ENCODE measurements at places on chromosomes 6 and 20.

- DNase-seq: no peak
Observed at GRCh38 chr20:61461461-61461860, 209.4 kb downstream of the CDH4 start.

DNA sequence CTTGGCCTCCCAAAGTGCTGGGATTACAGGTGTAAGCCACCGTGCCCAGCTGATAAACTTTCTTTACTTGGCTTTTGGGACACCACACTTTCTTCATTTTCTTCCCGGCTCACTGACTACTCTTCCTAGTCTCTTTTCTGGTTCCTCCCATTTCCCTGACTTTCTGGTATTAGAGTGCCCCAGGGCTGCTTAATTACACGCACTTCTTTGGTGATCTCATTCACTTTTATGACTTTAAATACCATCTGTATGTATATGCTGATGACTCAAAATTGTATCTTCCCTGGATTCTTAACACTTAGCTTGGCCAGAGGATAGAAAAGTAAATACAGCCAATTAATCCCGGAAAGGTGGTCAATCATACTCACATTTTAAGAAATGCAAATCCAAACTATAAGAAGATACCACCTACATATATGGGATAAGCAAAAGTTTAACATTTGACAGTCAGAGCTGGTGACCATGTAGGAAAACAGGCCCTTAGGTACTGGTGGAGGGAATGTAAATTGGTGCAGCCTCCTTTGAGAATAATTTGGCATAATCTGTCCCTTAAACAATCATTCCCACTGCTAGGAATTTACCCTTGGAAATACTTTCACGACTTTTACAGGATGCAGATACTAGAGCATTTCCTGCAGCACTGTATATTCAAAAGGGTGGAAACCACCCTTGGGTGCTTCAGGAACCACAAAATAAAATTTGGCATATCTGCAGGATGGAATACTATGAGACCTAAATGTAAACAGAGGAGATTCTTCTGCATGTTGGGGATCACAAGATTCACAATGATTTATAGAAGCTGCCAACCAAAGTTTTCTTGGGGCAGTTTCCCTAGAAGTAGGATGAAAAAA lies 9.4 kb upstream of the NANP start:
- no peak for DNase-seq

DNA sequence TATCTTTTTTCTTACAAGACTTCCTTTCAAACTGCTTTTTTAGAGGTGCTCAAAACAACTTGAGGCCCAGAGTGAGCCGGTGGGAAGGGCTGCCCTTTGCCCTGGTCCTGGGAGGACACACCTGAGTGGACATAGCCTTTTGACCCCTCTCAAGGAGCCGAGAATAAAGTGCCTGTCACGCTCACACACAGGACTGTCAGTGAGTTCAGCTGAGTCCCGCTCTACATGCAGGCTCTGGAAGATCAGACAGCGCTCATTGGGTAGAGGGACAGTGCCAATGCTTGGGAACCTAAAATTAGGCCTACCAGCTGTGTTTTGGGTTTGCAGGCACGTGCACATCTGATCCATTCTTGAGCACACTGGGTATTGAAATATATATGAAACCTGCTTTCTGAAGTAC lies 387.8 kb downstream of the CD83 start:
- DNase-seq: no peak

GRCh38 chr6:28898710-28898965 lies 25.1 kb downstream of the TRIM27 start:
- no peak for DNase-seq

GRCh38 chr20:6855796-6856195 lies 88.3 kb downstream of the BMP2 start:
- no peak for DNase-seq

- DNase-seq: no peak
Observed at GRCh38 chr20:62782893-62783278, 13.4 kb upstream of the MRGBP start.

DNA sequence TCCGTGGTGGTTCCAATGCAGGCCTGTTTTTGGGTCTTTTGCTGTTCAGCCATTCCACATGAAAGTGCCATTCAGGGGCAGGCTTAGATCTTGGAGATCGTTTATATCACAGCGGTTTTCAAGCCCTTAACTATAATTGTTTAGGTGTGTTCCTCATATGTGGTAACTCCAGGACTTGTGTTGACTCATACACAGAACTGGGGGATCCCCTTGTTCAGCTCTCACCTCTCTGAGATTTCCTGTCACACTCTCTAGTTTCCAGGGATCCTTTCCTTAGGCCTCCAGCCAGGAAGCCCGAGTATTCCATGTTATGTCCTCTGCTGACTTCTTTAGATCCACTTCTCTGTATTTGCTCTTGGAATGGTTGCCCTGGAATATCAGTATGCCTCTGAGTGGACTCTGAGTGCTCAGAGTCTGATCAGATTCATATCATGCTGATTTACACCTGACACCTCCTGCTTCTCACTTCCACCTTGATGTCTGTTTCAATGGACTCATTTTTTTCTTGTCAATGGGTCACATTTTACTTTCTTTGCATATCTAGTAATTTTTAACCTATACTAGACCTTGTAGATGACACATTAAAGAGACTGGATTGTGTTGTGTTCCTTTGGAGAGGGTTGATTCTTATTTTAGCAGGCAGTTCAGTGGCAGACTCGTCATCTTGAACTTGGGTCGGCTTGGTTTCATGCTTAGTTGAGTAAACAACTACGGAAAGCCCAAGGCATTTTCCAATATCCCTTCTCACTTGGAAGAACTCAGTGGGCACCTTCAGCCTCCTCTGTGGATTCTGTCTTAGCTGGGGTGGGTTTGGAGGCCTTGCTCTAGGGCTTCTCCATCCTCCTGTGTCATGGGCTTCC lies 13.1 kb downstream of the NTSR1 start:
- DNase-seq: no peak

GRCh38 chr6:111339294-111339693 lies 143.7 kb downstream of the REV3L start:
- no peak for DNase-seq

DNA sequence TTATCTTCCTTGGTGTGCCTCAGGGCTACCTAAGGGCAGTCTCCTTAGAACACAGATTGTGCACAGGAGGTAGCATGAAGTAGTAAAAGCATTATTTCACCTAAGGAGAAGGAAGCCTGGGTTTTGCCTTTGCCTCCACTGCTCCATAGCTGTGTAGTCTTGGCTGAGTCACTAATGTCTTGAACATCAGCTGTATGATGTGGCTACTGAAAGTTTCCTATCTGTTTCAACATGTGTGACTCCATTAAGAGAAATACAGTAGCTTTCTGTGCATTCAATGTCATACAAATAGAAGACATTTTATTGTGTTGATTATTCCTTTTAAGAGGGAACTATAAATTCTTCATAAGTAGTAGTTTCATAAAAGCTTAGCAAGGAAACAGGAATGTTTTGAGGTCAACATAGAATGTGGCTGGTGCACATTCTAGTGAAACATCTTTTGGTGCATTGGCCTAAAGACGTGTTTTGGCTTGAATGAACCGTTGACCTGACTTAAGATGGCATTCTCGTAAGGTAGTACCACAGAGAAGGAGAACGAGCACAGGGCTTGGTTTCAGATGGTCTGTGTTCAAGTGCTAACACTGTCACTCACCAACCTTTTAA lies 70.6 kb downstream of the CTNNBL1 start:
- no peak for DNase-seq

GRCh38 chr6:151804585-151805285 lies 2.7 kb upstream of the ESR1 start:
- DNase-seq: no peak

DNA sequence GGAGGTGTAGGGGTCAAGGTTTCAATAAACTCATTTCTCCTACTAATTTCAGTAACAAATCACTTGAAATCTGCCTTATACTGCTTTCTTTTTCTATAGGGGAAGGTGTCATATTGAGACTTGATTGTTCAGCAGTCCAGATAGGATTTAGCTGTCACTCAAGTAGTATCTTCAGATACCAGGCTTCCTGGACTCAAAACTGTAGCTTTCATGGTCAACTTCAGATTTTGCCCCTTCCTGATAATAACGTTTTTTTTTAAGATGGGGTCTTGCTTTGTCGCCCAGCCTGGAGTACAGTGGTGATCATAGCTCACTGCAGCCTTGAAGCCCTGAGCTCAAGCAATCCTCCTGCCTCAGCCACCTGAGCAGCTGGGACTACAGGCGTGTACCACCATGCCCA lies 77.8 kb downstream of the JAG1 start:
- DNase-seq: no peak

DNA sequence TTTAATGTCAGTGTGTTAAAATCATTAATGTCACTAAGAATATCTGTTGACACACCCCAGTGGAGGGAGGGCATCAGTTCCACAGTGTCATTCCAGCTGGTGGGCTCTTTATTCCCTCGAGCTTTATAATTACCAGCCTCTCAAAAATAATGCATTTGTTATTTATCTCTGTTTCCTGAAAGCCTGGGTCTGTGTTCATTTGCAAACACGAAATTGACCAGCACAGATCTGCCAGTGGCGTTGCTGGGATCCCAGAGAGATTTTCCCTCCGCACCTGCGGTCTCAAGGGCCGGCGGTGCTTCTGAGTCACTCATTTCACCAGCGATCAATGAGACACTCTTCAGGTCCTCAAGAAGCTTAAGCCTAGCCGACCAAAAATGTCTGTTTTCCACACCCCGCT lies 5.7 kb upstream of the PYGB start:
- no peak for DNase-seq

GRCh38 chr20:59701236-59701635 lies 96.9 kb downstream of the PHACTR3 start:
- no peak for DNase-seq

GRCh38 chr6:35810971-35811698 lies 6.0 kb downstream of the LHFPL5 start:
- DNase-seq: no peak

DNA sequence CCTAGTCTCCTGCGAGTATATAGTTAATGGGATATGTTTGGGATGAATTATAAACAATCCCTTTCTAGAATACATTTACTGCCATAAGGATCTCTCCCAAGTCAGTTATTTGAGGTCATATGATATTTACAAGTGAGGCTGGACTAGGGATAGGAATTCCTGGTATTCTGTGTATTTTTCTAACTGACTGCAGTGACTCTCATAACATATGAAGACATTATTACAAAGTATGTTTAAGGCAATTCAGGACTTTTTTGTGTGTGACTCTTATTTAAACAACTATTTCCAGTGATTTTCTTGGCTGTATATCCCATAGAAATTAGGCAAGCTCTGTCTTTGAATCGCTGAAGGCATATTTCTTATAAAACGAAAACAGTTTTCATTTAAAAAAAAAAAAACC lies 18.4 kb upstream of the TNFAIP3 start:
- DNase-seq: no peak

DNA sequence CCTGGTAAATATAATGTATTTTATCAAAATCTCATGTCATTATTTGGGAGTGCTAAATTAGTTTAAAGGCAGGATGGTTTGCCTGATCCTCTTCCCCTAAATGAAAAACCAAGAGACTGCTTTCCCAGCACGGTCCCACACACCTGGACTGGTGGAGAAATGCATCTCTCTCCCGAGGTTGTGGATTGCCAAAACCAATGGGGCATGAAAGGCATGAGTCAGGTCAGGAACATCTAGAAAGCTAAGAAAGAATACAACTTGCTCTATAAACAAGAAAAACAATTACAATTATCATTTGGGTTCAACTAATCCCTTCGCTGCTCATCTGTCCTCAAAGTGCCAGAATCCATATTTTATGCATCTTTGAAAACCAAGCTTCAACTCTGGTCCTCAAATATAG lies 308.3 kb upstream of the IRAK1BP1 start:
- no peak for DNase-seq

DNA sequence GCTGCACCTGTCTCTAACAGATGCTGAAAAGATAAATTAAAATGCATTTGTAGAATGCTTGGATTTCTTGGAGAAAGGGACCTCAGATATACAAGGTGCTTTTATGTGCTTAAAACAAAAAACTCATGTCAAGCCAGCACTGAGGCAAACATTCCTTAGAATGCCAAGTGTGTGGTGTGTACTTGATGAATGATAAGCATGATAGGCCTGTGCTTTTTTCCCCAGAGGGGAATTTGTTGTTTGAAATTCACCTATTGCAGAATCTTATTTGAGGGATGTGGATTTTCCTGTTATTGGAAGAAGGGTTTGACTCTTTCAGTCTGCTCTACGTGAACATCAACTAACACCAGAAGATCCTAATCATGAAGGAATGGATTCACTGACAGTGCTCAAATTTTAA lies 28.8 kb downstream of the TTI1 start:
- no peak for DNase-seq

GRCh38 chr6:53375847-53376246 lies 27.1 kb upstream of the ELOVL5 start:
- DNase-seq: no peak

- no peak for DNase-seq
Observed at GRCh38 chr6:54988576-54988975, 142.0 kb downstream of the FAM83B start.

GRCh38 chr6:30829639-30830255 lies 54.6 kb upstream of the DDR1 start:
- peak; percentile 17 for DNase-seq

DNA sequence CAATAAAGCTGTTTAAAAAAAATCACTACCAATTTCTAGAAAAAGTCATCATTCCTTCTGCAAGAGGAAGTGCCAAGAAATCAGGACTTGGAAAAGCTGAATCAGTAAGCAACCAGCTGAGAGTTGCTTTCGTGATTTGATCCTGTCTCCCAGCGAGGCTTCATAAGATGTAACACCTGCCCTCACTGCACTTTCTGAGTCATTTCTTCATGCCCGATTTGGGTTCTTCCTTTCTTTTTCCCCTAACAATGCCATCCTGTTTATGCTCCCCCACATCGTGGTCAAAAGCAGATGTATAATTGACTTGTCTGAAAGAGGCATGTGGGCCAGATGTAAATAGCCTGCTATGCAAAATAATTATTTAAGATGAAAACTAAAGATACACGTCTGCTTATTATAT lies 52.1 kb downstream of the RIPOR2 start:
- DNase-seq: no peak

GRCh38 chr6:133193396-133193795 lies 47.8 kb upstream of the EYA4 start:
- no peak for DNase-seq

GRCh38 chr20:63461104-63461763 lies 11.2 kb downstream of the KCNQ2 start:
- DNase-seq: no peak

Measured in aorta (tissue), 5 donors.